Activated T-helper 1 cell treated with anti-CD3 and anti-CD28 coated beads, Interleukin-12 subunit alpha, Interleukin-12 subunit beta, Interleukin-2, Interleukin-4 antibody, amounts not matched to agents 30 ng/mL and 10 ng/mL and 1 ng/mL, durations not matched to agents 14 hours and 24 hours and 36 hours (primary cell): ENCODE measurements at places on chromosomes 4 and X.

DNA sequence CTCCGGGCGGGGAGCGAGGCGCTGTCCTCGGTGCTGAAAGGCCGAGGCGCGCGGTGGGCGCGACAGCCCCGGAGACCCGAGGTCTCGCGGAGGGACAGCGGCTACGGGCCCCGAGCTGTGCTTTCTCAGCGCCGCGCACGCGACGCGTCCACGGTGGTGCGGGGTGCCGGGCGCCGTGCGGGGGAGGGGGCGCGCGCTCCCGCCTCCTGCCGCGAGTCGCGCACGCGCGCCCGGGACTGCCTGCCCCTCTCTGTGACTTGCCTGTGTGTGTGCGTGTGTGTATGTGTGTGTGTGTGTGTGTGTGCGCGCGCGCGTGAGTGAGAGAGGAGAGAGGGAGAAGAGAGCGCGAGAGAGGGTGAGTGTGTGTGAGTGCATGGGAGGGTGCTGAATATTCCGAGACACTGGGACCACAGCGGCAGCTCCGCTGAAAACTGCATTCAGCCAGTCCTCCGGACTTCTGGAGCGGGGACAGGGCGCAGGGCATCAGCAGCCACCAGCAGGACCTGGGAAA, at the start of gene GRIA2:
Gene GRIA2, plus strand, starts transcription at position 358 of the 511 bp plus-strand sequence. CDS start 315 bp downstream, outside the sequence.
- no peaks in the 10 kb centered on the region for H3K4me1 ChIP-seq
- H3K36me3 ChIP-seq = peaks cover 3% of the 10 kb centered on the region
- no peak within 1 kb of the TSS for H3K4me3 ChIP-seq
- no peak for DNase-seq

DNA sequence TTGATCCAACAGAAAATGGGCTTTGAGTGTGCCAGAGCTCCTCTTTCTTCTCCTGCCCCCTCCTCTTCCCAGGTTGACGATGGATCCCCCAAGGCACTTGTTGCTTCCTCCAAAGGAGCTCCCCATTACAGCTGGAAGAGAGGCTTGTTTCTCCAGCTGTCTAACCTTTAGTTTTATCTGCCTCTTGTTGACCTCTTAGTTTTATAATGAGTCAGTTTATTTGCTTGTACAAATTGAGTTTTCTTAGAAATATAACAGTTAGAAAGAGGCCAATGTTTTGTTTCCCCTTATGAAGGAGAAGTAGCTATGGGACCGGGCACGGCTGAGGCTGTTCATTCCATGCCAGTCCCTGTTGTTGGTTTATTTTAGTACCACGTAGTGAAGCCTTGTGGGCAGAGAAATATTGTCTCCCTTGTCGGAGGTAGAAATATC, 158.2 kb downstream of the SPRY1 start:
- no peaks in the 10 kb centered on the region for H3K36me3 ChIP-seq
- no peak overlapping the region for H3K27ac ChIP-seq
- H3K4me3 ChIP-seq = no peak overlapping the region
- no peak for DNase-seq
- peaks cover 9% of the 10 kb centered on the region for H3K27me3 ChIP-seq

DNA sequence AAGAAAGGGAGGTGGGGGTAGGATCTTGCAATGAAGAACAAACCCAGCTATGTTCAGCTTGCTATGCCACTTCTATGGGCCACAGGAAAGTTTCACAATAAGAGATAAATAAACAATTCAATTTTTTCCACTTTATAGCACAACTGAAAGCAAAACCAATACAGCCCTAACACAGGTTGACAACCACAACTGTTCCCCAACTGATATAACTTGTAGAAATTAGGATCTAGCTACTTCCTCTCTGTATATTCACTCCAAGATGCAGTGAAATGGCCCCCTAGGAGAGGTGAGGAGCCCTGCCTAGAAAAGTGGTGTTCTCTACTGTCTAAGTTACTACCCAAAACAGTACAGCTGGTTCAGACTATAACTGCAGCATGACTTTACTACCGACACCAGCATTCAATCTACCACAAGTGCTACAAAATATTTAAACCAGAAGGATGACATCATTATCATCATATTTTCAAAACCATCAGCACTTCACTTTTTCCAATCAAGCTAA, 77.0 kb downstream of the FBXW7 start:
- H3K4me3 ChIP-seq = peak overlapping the region; percentile 32
- DNase-seq = peak; percentile 4
- peaks cover 4% of the 10 kb centered on the region for H3K36me3 ChIP-seq

- H3K27me3 ChIP-seq = no peaks in the 10 kb centered on the region
- no peaks in the 10 kb centered on the region for H3K4me1 ChIP-seq
- H3K36me3 ChIP-seq = no peaks in the 10 kb centered on the region
- no peak overlapping the region for H3K4me3 ChIP-seq
- no peak overlapping the region for H3K27ac ChIP-seq
These were observed 765.3 kb upstream of the GRIA3 start for GRCh38 chrX:122418758-122419157.

DNA sequence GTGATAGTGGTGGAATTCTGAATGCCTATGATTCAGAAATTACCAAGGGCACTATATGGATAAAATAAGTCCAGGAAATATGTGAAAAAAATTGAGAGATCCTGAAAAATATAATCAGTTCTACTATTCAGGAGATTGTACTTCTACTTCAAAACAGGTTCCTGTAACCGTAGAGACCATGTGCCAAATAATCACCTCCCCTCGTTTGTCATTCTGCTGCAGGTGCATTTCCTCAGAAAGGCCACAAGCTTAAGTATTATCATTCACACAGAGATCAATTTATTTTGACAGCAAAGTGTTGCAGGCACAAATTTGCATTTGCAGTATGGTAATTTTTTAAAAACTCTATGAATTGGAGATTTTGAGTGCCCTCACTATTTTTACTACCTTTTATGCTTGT, 1000.0 kb downstream of the CCSER1 start:
- H3K4me3 ChIP-seq = no peak overlapping the region
- no peaks in the 10 kb centered on the region for H3K4me1 ChIP-seq

DNA sequence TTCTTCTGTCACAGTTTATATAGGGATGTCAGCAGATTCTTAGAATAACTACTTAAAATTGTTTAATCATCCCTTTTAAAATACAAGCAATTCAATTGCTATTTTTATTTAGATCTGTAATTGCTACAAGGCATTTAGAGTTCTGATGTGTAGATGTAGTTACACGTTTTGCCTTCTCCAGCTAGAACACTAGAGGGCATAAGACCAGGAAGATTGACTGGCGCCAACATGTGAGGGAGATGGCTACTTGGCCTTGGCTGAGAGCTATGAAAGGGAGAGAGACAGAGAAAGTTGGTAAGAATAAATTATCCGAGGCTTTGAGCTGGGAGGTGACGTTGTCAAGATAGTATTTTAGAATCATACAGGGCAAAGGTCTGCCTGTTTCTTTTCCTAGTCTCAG, 563.7 kb upstream of the PRKX start:
- no peaks in the 10 kb centered on the region for H3K36me3 ChIP-seq
- H3K4me3 ChIP-seq = no peak overlapping the region
- no peak overlapping the region for H3K27ac ChIP-seq
- H3K27me3 ChIP-seq = no peaks in the 10 kb centered on the region
- DNase-seq = no peak

DNA sequence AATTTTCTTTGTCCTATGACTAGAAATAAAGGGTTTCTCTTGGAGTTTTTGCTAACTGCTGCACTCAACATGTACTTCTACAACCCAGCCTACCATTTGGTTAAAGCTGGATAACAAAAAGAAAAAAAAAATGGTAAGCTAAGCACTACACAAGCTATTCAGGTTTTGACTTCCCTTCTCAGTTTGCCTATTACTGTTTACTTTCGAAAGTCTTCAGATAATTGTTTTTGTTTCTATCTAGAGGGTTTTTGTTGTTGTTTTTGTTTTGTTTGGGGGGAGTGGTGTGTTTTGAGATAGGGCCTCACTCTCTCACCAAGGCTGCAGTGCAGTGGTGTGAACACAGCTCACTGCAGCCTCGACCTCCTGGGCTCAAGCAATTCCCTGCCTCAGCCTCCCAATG, 46.6 kb downstream of the CLOCK start:
- no peak overlapping the region for H3K4me3 ChIP-seq
- peaks cover 8% of the 10 kb centered on the region for H3K4me1 ChIP-seq
- no peak overlapping the region for H3K27ac ChIP-seq
- peaks cover 2% of the 10 kb centered on the region for H3K36me3 ChIP-seq
- no peaks in the 10 kb centered on the region for H3K27me3 ChIP-seq
- DNase-seq = no peak

- peaks cover 10% of the 10 kb centered on the region for H3K27me3 ChIP-seq
- peaks cover 9% of the 10 kb centered on the region for H3K36me3 ChIP-seq
- DNase-seq = no peak
- peaks cover 18% of the 10 kb centered on the region for H3K4me1 ChIP-seq
- no peak overlapping the region for H3K27ac ChIP-seq
- no peak overlapping the region for H3K4me3 ChIP-seq
These were observed 102.7 kb upstream of the RBPJ start for GRCh38 chr4:26217961-26218676.

DNA sequence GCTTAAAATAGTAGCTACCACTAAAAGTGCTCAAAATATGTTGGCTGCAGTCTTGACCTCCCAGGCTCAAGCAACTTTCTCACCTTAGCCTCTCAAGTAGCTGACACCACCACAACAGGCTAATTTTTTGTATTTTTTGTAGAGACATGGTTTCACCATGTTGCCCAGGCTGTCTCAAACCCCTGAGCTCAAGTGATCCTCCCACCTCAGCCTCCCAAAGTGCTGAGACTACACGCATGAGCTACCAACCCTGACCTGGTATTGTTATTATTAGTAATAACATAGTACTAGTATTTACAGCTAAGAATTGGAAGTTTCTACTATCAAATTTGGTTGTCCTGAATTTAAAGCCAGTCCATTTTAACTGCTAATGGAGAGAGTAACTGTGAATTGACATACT, 18.0 kb downstream of the STAP1 start:
- H3K4me3 ChIP-seq = peak overlapping the region; percentile 25
- peaks cover 59% of the 10 kb centered on the region for H3K4me1 ChIP-seq
- no peak for DNase-seq
- H3K36me3 ChIP-seq = peaks cover 52% of the 10 kb centered on the region
- H3K27me3 ChIP-seq = no peaks in the 10 kb centered on the region

DNA sequence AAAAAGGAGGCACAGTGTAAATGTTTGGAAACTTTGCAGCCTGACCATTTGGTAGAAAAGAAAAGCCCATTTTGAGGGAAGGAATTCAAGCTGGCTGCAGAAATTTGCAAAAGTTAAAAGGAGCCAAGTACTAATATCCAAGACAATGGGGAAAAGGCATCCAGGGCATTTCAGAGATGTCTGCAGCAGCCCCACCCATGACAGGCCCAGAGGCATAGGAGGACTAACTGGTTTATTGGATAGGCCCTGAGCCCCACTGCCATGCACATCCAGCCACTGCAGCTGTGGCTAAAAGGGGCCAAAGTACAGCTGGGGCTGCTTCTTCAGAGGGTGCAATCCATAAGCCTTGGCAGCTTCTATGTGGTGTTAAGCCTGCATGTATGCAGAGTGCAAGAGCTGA, 104.9 kb downstream of the HS3ST1 start:
- H3K4me1 ChIP-seq = no peaks in the 10 kb centered on the region
- DNase-seq = no peak
- no peak overlapping the region for H3K4me3 ChIP-seq

DNA sequence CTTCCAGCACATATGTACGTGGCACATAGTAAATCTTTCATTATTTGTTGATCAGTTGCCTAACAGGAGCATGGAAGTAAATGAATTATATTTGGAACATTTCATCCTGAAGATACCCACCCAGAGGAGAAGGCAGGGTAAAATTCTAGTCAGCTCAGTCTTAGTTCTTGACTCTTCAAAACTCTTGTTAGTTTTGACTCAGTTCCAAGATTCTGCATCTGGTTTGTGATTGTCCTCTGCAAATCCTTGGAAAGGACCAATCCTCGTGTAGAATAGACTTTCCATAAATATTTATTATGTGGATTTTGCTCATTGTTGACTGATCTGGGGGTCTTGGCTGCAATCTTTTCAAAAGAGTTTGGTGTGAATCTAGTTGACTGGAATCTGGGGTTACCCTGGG, 257.5 kb upstream of the FAT1 start:
- no peak for DNase-seq
- no peaks in the 10 kb centered on the region for H3K36me3 ChIP-seq
- no peaks in the 10 kb centered on the region for H3K27me3 ChIP-seq
- no peaks in the 10 kb centered on the region for H3K4me1 ChIP-seq

DNA sequence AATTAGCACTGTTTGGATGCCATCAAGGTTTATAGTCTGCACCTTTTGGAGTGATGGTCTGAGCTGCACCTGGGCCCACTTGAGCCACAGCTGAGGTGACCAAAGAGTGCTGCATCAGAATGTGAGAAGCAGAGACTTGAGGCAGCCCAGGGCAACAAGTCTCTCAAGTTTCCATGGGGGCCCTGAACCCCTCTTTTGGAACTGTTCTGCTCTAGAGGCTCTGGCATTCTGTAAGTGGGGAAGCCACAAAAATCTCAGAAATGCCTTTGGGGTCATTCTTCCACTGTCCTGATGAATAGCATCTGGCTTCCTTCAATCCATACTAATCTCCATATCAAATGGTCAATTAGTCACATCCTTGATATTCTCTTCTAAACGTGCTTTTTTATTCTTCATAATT, 298.4 kb upstream of the MAOA start:
- no peak overlapping the region for H3K4me3 ChIP-seq
- H3K36me3 ChIP-seq = no peaks in the 10 kb centered on the region
- no peaks in the 10 kb centered on the region for H3K4me1 ChIP-seq
- peaks cover 1% of the 10 kb centered on the region for H3K27me3 ChIP-seq

GRCh38 chrX:97401154-97401553, 517.4 kb downstream of the RPA4 start:
- peak overlapping the region; percentile 75 for H3K27ac ChIP-seq
- peaks cover 3% of the 10 kb centered on the region for H3K36me3 ChIP-seq
- DNase-seq = no peak
- H3K4me1 ChIP-seq = peaks cover 50% of the 10 kb centered on the region
- no peaks in the 10 kb centered on the region for H3K27me3 ChIP-seq

- H3K27me3 ChIP-seq = no peaks in the 10 kb centered on the region
- no peak overlapping the region for H3K4me3 ChIP-seq
- DNase-seq = no peak
- peak overlapping the region; percentile 45 for H3K27ac ChIP-seq
- H3K4me1 ChIP-seq = peaks cover 38% of the 10 kb centered on the region
- H3K36me3 ChIP-seq = peaks cover 34% of the 10 kb centered on the region
These were observed 75.9 kb downstream of the C4orf51 start for GRCh38 chr4:145755802-145756201.

- no peaks in the 10 kb centered on the region for H3K4me1 ChIP-seq
- no peak for DNase-seq
- H3K27me3 ChIP-seq = no peaks in the 10 kb centered on the region
- H3K36me3 ChIP-seq = no peaks in the 10 kb centered on the region
These were observed 32.6 kb upstream of the ZFP42 start for GRCh38 chr4:187962926-187963325.

DNA sequence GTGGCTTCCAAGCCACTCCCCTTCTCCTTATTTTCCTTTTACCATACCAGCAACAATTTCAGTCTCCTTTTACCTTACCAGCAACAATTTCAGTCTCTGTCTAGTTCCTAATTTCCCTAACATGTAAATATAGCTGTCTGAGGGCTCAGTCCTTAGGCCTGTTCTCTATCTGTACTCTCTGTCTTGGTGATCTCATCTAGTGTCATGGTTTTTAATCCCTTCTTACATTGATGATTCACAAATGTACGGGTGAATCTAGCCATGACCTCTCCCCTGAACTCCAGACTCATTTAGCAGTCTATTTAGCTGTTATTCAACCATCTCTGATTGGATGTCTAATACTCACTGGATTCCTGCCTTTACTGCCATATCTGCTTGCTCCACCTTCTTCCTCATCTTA, 7.2 kb downstream of the IL15 start:
- H3K36me3 ChIP-seq = no peaks in the 10 kb centered on the region
- H3K27ac ChIP-seq = no peak overlapping the region
- no peak overlapping the region for H3K4me3 ChIP-seq
- DNase-seq = no peak
- peaks cover 5% of the 10 kb centered on the region for H3K27me3 ChIP-seq
- H3K4me1 ChIP-seq = peaks cover 10% of the 10 kb centered on the region
